ENCODE measurements at places on chromosomes 16 and 17.

DNA sequence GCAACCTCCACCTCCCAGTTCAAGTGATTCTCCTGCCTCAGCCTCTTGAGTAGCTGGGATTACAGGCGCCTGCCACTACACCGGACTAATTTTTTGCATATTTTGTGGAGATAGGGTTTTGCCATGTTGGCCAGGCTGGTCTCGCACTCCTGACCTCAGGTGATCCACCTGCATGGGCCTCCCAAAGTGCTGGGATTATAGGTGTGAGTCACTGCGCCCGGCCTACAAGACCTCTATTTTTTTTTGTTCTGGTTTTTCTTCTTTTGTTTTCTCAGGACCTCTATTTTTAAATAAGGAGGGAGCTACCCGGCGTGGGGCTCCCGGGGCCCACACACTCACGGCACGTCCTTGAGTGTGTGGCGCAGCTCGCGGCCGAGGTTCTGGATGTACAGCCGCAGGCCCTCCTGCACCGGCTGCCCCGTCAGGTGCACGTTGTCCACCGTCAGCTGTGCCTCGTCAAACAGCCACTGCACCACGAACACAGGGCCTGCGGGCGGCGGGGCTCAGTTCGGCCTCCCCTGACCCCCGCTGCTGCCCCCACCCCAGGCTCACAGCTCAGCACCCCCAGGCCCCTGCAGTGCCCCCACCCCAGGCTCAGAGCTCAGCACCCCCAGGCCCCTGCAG, 5.8 kb downstream of the NOTUM start:
- no peak for DNase-seq

- peak; percentile 53 for DNase-seq
These were observed 11.9 kb upstream of the NSRP1 start for GRCh38 chr17:30104575-30105339.

GRCh38 chr17:43170140-43170765, 761 bp upstream of the NBR1 start:
- peak; percentile 79 for DNase-seq

- DNase-seq, result no peak
These were observed 83.0 kb upstream of the CDC42EP4 start for GRCh38 chr17:73394512-73395450.

DNA sequence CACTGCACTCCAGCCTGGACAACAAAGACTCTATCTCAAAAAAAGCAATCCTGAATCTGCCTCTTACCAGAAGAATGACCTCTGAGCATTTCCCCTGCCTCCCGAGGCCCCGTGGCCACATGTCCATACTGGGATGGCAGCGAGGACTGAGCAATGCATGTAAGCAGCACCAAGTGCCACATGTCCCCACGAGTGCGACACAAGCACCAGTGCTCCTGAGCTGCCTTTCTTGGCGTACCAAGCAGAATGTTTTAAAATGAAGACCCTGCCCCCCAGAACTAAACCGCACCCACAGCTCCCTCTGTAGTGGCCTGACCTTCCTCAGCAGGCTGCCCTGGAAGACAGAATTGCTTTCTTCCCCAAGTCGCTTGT, 373.3 kb downstream of the SLC39A11 start:
- DNase-seq, result no peak

GRCh38 chr16:17302620-17303019, 168.1 kb downstream of the XYLT1 start:
- DNase-seq, result no peak

Measured in CD4-positive, alpha-beta T cell (primary cell).